ENCODE measurements at places on chromosomes 3 and 15.

DNA sequence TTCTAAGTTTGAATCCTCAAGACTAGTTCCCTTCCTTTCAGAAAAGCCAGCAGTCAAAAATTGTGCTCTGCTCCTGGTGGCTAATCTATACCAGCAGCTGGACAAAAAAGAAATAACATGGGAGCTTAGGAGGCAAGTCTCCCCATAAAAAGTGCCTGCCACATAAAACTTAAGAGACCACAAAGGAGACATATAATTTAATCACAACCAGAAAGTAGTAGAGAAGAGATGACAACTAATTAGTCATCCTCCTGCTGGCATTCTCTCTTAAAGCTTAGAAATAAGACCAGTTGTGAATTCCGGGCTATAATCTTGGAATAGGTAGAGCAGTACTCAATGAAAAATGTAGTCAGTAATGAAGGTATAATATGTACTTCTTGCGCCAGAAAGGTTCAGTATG lies 20.2 kb upstream of the IMPG2 start:
- DNase-seq = no peak

GRCh38 chr15:68560501-68561113 lies 18.2 kb upstream of the CORO2B start:
- no peak for DNase-seq

DNA sequence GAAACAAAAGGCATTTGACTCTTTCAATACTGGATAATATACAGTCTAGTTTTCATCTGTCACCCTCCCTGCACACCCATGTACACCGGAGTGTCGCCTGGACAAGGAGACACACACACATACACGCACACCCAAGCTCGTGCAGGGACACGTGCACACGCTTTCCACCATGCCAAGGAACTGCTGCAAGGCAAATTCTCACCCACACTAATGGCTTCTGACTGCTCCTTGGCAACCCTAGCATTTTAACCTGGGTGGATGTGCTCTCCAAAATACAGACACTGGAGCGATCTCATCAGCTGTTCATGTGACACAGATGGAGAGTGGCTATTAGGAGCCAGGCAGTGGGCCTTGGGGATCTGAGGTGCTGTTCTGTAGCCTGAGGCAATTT lies 61.6 kb downstream of the MEIS2 start:
- no peak for DNase-seq

DNA sequence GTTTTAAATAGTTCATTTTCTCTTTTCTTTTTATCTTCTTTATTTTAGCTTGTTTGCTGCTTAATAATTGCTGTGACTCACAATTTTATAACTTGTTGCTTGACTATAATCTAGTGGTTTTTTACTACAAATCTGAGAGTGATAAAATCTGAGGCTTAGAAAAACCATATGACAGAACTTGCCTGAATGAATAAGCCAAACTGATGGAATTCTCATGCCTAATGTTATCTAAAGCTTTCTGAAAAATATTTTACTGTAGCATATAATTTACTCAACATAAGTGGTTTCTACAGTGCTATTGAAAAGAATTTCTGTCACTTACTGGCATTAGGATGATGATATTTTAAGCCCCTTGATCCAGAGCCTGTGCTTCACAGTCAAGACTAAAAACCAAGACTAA lies 175.1 kb downstream of the VGLL3 start:
- DNase-seq = no peak

DNA sequence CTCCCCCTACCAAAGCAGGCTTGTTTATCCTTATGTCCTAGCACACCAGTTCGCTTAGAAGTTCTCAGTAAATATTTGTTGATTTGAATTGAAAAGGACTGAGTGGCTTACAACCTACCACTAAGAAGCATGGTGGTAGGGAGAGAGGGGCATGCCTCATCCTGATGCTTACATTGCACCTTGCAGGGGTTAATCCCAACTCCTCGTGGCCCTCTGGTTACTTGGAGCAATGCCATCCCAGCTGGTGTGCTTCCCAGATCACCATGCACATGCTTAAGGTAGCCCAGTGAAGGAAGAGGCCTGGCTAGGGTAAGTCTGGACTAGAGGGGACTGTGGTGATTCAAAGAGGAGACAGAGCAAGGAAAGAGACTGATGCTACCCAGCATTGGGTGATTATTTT lies 253.3 kb downstream of the CLSTN2 start:
- DNase-seq = no peak

- no peak for DNase-seq
Observed at GRCh38 chr3:21462141-21462540, 288.9 kb downstream of the ZNF385D start.

DNA sequence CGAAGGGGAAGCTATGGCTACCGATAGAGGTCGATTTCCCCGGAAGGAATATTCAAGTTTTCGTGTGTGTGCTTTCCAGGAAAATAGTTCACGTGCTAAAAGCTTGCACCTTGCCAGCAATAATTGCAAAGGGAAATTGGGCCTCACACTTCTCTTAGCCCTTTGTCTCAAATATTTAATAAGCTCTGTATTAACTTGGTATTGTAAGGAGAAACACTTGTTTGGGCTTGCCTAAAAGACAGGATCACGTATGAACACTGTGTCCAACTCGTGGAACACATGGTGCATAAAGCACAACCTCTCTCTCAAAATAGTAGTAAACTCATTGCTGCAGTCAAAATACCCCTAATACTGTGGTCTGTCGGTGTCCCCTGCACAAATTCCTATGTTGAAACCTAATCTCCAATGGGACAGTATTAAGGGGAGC lies 352 bp upstream of the TMF1 start:
- no peak for DNase-seq

GRCh38 chr15:35560870-35561269 lies 14.9 kb upstream of the DPH6 start:
- DNase-seq = no peak

DNA sequence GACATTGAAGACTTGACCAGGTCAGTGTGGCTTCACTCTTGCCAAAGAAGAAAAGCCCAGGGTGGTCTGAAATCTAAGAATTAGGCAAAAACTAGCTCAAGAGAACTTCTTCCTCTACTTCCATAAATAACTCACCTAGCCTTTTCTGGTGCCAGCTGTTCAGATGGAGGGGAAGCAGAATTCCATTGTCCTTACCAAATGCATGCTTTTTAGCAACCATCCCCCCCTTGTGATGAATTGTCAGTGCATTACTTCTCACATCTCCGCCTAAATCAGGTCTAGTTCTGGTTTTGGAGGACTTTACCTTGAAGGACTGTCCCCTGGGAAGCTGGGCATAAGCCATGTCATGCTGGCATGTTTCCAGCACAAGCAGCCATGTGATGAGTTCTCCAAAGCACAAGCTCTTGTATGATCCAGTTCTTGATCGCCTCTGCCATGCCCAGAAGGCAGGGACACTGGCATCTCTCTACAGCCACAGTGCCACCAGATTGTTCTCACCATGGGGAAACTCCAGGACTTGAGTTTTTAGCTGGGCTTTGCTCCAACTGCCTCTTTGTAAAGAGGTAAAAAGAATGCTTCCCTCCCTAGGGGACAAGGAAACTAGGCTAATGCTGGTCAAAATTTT lies 96.4 kb upstream of the IL12A start:
- DNase-seq = no peak

DNA sequence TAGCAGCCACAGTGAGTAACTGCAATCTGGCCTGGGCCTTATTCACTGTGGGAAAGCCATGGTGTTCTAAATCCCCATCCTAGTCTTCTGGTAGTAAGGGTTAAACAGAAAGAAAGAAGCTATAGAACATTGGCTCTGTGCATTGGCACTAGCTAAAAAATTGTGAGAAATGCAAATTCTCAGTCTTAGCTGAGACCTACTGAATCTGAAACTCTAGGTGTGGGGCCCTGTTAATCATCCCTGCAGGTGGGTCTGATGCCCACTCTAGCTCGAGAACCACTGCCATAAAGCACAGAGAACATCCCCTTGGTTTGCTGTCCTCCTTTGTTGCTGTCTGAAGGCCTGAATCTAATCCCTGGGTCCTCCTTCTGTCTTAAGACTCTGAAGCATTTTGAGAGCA lies 59.3 kb downstream of the MEIS2 start:
- DNase-seq = no peak

- DNase-seq = no peak
Observed at GRCh38 chr3:189204167-189204866, 32.5 kb downstream of the TPRG1 start.

- no peak for DNase-seq
Observed at GRCh38 chr3:168100777-168101492, 5.2 kb upstream of the GOLIM4 start.

DNA sequence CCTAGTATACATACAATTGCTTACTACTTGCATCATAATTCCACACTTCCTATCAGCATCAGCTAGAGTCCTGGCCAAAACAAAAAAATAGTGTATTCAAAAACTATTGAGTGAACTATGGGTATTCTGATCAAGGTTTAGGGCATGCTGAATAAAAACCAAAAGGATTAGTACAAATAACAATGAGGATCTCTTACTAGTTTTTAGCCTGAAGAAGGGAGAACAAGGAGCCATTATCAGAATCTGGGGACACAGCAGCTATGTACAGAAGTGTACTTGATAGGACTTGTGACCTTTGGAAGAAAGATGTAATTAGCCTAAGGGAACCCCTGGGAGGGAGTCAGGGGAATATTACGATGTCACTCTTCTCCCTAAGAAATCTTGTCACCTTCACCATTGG lies 832.2 kb downstream of the SQOR start:
- no peak for DNase-seq

- no peak for DNase-seq
Observed at GRCh38 chr3:39296197-39297077, 16.6 kb upstream of the CX3CR1 start.

- DNase-seq = no peak
Observed at GRCh38 chr3:117756563-117756962, 1047.0 kb downstream of the TUSC7 start.

- no peak for DNase-seq
Observed at GRCh38 chr15:47603026-47603425, 114.3 kb upstream of the SEMA6D start.

GRCh38 chr3:196287090-196287439 lies 461 bp downstream of the PCYT1A start:
- no peak for DNase-seq

DNA sequence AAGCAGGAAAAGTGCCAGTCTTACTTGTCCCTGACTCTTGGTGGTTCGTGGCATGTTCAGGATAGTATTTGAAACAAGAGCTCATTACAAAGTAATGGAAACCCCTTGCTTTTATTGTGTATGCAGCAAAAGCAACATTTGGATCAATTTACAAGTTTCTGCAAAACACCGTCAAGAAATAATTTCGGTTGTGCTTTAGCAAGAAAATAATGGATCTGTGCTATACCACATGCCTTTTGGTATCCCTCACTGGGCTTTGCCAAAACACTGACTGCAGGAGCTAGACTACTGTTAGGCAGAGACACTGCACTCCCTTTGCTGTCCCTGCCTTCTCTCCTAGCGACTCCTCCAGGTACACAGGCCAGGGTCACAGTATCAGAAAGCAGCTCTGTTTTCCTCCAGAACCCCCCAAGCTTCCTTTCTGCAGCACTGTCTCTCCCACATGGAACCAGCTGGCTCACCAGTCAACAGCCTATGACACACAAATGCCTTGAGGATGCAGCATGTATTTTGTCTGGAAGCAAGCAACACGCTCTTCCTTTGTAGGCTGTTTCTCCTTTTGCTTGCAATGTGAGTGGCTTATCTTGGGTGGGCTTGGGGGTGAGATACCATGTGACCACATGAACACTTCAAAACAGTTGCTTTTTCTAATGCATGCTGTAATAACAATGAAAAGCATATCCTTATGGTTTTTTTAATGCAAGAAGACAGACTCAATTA lies 111.4 kb downstream of the PGPEP1L start:
- DNase-seq = peak; percentile 66

GRCh38 chr15:98823012-98823458 lies 174.7 kb downstream of the IGF1R start:
- DNase-seq = peak; percentile 61

DNA sequence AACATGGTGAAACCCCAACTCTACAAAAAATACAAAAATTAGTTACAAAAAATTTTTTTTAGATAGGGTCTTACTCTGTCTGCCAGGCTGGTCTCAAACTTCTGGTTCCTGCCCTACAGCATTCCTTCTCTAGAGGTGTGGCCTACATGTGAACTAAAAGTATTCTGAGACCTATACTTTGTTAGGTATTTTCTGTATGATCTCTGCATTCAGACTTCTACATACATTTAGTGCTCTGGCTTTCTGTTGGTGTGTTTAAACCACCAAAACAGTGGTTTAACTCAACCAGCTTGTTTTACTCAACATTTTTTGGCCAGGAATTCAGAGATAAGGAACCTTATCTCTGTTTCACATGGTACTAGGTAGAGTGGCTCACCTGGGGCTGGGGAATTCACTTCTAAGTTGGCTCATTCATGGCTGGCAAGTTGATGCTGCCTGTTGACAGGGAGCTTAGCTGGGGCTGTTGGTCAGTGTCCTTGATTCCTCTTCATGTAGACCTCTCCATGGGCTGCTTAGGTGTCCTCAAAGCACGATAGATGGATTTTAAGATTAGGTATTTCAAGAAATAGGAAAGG lies 41.4 kb upstream of the BSN start:
- no peak for DNase-seq

GRCh38 chr3:65531499-65531898 lies 507.2 kb downstream of the MAGI1 start:
- DNase-seq = no peak

- DNase-seq = no peak
Observed at GRCh38 chr3:191314109-191314728, 15.0 kb upstream of the CCDC50 start.

DNA sequence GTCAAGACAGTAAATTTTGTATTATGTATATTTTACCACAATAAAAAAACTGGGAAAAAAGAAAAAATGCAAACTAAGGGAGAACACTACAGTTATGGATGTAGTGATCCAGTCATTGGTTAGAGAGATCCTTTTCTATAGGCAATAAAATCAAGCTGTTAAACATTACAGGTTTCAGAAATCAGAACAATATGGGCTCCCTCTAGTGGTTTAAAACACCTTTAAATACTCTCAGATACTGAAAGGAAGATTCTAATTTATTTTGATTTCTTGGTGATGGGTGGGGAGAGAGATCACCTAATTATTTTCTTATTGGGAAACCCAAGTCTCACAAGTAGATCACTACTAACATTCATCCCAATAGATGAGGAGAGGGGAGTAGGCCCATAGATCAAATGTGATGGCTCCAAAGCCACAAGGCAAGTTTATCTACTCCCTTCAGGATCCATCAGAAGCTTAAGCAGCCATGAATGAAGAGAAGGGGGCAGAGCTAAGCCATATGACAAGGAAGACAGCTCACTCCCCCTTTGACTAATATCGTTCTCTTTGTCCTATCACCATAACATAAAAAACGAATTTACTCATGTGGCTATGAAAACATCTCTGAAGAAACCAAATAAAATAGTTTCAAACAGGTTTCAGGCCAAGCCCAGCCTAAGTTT lies 118.6 kb downstream of the ANO10 start:
- peak; percentile 7 for DNase-seq

Measured in kidney glomerular epithelial cell (primary cell).